ENCODE measurements at places on chromosomes 3 and 15.
A peak's percentile ranks its signal among the peaks of the same experiment; 100 is the strongest.

GRCh38 chr3:36146404-36146803 lies 233.9 kb upstream of the STAC start:
- no peak for DNase-seq

DNA sequence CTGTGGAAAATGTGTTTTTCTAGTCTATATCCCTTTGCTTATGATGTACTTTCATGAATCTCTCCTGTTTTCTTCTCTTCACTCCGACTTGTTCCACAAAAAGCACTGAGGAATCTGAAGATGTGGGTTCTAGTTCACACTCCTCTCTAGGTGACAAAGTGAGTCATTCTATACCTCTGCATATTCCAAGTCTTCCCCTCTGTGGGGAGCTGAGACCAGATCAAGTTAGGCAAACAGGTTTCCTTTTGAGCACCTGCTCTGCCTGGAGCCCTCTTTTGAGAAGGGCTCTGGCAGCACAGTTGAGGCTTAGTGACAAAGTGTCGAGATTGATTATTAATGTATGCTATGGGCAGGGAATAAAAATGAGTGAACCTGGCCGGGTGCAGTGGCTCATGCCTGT lies 82.4 kb upstream of the VGLL4 start:
- no peak for DNase-seq

DNA sequence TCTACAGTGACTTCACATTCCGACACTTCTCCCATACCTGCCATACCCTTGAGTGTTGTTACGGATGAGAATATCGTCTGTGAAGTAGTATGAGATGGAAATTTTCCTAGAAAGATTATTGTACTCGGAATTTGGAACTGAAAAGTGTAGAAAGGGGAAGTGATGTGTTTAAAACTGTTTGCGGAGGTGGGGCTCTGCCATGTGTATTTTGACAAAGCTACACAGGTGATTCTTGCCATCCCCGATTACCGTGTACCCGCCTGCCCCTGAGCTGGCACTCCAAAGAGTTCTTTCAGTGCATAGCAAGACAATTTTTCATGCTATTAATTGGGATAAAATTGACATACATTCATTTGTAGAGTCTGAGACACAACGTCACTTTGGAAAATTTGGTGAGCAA lies 81.7 kb downstream of the OPA1 start:
- no peak for DNase-seq

DNA sequence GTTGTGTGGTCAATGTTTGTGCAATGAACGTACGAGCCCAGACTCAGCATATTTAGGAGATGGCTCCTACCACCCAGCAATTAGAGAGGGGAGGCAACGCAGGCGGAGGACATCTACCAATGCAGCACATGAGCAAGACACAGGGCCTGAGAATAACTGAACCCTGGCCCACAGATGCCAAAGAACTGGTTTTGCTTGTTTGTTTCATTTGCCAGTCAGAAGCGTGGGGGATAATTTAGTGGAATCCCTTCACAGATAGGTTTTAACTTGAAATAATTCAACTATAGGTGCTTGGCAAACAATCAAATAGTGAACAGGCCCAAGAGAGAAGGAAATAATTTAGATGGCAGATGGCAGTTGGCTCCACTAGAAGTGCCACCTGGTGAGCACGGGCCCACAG lies 54.8 kb downstream of the LIPC start:
- DNase-seq: no peak

DNA sequence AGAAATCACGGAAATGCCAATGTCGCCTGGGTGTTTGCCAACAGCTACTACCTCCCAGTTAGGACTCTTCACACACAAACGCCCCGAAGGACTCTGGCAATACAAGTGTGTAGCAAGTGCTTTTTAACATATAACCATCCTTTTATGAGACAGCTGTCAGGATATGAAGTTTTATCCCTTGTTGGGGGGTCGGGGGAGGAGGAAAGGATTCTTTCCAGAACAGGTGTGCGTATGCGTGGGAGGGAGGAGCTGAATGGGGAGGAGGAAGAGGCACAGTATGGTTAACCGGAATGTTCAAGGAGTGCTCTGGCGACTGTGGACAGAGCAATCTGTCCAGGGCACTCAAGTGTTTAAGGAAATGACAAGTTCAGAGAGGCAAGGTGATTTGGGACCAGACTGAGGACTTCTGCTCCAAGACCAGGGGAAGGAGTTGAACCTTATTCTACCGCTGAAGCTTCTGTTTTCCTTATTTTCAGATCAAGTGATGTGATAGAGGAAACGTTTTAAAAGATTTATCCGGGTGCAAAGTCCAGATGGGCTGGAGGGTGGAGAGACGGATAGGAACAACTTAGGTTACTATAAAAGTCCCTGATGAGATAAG lies 1.3 kb downstream of the TSPAN3 start:
- no peak for DNase-seq

- DNase-seq: no peak
Observed at GRCh38 chr15:45958924-45959323, 324.1 kb downstream of the SQOR start.

- no peak for DNase-seq
Observed at GRCh38 chr3:194374935-194375334, 5.4 kb upstream of the LRRC15 start.

DNA sequence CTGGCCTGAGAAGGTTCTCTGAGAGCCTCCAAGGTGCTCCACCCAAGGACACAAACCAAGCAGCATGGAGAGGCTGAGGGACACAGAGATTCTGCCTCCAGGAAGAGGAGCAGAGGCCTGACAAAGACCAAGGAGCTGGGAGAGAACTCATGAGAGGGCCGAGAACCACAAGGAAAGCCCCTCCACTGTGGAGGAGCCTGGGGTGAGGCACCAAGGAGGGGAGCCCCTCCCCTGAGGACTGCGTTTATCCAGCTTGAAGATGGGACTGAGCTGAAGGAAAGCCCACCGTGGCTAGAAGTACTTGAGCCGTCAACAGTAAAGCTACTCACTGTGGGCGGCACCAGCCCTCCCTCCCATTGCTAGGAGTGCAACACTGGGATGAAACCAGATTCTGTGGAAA lies 63.1 kb upstream of the MEF2A start:
- no peak for DNase-seq

DNA sequence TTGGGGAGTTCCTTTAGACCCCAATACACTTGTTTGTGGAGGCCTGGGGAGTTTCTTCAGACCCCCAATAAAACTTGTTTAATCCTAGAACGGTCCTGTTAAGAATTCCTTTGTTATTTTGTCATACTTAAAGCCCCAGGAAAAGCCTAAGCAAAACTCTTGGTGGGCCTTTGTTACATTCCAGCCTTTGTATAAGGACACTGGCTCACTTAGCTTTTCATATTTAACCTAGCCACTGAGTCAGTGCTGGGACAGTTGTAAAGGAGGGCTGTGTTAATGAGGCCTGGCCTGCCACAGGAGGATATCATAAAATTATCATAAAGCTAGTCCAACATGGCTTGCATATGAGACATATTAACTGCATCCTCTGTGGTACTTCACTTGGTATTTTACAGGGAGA lies 760.1 kb downstream of the ZNF385D start:
- DNase-seq: no peak

DNA sequence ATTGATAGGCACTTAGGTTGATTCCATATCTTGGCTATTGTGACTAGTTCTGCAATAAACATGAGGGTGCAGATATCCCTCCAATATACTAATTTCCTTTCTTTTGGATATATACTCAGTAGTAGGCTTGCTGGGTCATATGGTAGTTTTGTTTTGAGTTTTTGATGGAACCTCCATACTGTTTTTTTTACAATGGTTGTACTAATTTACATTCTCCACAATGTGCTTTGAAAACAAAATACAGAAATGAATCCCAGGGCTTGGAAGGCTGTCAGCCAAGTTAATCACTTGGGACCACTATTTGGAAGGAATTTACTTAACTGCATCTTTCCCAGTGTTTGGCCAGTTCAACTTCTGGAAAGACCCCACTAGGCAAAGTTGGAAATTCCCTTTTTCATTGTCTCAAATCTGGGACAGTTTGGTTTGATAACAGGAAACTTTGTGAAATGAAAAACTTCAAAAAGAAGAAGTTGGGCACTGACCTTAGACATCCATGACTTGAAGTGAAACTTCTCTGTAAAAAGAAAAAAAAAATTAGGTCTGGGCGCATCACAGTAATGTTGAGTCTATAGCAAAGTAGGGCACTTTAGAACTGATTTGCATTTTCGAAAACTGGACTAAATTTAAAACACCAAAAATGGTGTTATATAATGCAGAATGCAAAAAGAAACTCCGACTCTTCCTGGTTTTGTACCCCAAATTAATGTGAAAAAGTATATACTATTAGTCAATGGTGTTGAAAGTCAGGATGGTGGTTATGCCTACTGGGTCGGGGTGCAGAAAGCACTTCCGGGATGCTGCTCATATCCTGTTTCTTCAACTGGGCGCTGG lies 6.0 kb downstream of the CTSH start:
- no peak for DNase-seq

GRCh38 chr3:179076243-179077027 lies 4.8 kb upstream of the ZMAT3 start:
- no peak for DNase-seq

GRCh38 chr15:29917600-29918597 lies 95.6 kb upstream of the TJP1 start:
- DNase-seq: no peak

DNA sequence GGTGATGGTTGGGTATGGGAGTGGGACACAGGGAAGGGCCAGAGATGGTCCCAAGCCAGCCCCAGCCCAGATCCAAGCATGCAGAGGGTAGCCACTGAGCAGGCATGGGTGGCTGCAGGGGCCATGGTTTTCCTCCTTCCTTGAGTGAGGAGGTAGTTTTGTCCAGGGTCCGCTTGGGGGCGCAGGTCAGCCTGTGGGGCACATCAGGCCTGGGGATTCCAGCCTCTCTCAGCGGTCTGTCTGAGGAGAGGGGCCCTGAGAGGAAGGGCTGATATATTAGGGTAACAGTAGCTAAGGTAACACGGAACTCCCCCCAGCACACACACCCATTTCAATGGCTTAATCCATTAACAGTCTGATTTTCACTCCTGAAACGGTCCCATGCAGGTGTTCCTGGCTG lies 22.7 kb upstream of the LCTL start:
- no peak for DNase-seq

- no peak for DNase-seq
Observed at GRCh38 chr3:189838291-189838690, 207.1 kb downstream of the TP63 start.

DNA sequence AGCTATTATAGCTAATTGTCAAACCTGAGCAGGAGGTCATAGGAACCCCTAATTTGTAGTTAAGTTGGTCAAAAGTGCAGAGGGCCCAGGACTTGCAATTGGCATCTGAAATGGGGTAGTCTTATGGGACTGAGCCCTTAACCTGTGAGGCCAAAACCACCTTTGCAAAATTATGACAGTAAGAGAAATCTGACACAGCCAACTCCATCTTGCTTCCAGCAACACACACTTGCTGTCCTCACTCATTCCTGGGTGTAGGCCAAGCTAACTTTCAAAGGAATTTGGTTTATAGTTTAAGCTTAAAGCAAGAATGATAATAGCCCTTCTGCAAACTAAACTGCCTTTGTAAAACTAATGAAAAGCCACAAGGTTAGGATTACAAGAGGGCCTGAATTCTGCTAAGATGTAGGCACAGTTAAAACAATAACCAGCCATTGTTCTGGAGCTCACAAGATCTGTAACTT lies 57.6 kb upstream of the FRMD4B start:
- DNase-seq: no peak

GRCh38 chr15:68980786-68981185 lies 33.7 kb upstream of the NOX5 start:
- DNase-seq: no peak

DNA sequence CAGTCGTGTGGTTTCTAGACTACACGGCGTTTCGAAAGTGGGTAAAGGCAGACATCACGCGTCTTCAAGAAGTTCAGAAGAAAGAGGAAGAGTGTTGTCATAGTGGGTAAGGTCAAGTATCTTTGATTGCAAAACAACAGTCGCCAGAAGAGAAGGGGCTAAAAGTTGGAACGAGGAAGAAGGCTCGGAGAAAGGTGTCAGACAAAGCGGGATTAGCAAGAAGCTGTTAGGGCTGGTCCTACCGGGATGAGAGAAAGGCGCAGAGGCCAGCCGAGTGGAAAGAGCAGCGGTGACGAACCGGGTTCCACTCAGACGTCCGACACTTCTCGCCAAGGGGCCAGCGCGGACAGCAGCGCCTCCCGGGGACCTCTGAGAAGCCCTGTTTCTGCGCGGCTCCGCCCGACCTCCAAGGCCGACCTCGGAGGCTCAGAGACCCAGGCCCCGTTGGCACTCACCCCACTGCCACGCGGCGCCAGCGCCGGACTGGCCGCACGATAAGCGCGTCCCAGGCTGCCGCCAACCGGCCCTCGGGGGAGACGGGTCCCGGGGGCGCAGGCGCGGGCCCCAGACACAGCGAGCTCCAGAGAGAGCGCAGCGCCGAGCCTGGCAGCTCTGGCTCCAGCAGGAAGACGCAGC lies 436 bp downstream of the ADPGK start:
- peak; percentile 16 for DNase-seq

GRCh38 chr3:74839566-74839965 lies 225.1 kb upstream of the CNTN3 start:
- DNase-seq: no peak

DNA sequence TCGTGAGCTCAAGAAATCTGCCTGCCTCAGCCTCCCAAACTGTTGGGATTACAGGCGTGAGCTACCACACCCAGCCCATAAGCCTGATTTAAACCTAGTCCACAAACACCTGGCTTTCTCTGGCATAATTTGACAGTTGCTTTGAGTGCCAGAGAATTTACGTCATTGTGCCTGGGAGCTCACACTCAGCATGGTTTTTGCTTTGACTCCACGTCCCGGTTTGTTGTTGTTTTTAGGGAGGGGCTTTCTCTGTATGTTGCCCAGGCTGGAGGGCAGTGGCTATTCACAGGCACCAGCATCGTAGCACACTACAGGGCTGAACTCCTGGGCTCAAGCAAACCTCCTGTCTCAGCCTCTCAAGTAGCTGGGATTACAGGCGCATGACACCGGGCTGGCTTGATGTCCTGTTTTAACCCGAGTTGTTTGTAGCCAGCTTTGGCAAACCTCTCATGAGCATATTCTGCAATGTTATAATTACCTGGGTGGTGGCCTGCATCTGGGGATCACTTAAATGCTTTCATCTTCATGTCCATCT lies 32.7 kb downstream of the CEMIP start:
- no peak for DNase-seq

DNA sequence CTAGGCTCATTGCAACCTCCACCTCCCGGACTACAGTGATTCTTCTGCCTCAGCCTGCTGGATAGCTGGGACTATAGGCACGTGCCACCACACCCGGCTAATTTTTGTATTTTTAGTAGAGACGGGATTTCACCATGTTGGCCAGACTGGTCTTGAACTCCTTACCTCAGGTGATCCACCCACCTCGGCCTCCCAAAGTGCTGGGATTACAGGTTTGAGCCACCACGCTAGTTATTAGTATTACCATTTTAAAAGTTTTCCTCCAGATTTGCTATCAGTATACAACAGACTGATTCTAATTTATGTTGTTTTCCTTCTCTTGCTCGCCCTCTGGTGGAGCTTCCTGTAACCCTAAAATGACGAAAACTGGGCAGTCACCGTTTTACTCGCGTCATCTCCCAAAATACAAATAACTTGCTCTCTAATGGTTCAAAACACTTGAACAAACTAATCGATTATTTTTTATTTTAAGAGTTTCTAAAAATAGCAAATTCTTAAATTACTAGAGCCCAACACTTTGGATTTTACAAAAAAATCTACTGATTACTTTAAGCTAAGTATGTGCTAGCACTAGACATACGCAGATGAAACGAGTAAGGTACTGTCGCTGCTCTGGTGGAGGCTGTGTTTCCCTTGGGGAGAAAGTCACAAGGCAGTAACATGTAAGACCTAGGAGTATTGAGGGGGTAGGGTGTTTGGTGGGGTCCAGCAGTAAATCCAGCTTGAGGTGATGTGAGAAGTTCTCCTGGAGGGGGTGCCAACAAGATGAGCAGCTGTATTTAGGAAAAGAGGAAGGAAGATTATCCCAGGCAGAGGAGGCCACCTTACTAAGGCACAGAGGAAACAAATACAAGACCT lies 203.3 kb downstream of the MBNL1 start:
- DNase-seq: peak; percentile 70
